ENCODE measurements at places on chromosomes 4 and X. TPM values are rescaled to one million over a fixed set of nuclear protein-coding genes. Genes with fewer than 3 reads are reported as not detected.

- no peak for DNase-seq
Measured at GRCh38 chr4:53494851-53495250, 96.4 kb downstream of the LNX1 start.

DNA sequence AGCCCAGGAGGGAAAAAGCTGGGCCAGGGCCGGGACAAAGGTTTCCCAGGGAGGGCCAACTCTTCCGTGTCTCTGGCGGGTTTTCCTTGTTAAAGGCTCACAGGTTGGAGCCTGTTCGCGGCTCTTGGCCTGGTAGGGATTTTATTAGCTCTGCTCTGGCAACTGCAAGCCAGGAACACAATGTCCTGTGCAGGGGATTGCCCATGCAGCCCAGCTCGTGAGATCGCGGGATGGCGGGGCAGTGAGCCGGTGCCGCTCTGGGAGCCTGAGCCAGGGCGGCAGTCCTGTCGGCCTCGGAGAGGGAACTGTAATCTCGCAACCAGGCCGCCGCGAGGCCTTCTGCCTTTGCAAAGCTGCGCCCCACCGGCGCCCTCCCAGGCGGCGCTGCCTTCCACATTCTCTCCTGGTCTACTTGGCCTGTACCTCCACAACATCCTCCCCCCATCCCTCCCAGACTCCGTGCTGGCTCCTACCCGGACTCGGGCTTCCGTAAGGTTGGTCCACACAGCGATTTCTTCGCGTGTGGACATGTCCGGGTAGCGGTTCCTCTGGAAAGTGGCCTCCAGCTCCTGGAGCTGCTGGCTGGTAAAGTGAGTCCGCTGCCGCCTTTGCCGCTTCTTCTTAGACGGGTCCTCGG lies 2.1 kb downstream of the PITX2 start:
- peak; percentile 67 for DNase-seq

DNA sequence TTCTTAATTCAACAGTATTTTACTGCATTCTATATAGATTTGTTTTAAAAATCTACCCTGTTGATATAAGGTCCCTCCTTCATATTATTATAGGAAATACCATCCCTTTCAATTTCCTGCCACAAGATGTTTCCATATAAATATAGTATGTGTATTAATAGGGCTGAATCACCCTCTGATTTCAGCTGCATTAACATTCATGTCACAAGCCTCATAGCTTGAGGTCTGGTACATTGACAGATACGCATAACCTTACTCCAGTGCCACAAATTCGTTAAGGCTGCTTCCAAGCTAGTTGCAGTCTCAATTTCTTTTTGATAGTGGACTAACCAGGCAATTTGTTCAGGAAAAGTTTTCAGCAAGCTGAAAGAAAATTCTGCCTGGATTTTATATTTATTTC lies 128.4 kb downstream of the KLHL34 start:
- DNase-seq: no peak

DNA sequence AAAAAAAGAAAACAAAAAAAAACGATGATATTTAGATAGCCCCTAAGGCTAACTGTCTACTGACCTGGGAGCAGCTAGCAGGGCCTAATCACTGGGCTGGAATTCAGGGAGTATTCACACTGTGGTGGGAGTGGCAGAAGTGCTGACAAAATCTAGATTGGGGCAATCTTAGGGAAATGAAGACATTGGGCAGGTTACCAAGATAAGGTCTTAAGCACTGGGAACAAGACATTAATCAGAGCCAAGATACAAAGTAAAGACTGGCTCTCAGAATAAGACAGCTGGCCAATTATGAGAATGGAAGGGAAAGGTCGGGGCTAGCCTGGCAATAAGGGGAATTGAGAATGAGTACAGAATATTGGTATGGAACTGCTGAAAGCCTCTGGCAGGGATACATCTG lies 100.2 kb upstream of the GRIA3 start:
- DNase-seq: no peak

DNA sequence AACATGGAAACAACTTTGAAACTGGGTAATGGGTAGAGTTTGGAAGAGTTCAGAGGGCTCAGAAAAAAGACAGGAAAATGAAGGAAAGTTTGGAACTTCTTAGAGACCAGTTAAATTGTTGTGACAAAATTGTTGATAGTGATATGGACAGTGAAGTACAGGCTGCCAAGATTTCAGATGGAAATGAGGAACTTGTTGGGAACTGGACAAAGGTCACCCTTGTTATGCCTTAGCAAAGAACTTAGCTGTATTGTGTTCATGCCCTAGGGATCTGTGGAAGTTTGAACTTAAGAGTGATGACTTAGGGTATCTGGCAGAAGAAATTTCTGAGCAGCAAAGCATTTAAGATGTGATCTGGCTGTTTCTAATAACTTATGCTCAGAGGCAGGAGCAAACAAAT lies 5.1 kb upstream of the ARL13A start:
- DNase-seq: no peak

The RNF175 gene
- polyA plus RNA-seq: 7.3 TPM

GRCh38 chr4:101205916-101206315 lies 141.4 kb downstream of the PPP3CA start:
- DNase-seq: no peak

DNA sequence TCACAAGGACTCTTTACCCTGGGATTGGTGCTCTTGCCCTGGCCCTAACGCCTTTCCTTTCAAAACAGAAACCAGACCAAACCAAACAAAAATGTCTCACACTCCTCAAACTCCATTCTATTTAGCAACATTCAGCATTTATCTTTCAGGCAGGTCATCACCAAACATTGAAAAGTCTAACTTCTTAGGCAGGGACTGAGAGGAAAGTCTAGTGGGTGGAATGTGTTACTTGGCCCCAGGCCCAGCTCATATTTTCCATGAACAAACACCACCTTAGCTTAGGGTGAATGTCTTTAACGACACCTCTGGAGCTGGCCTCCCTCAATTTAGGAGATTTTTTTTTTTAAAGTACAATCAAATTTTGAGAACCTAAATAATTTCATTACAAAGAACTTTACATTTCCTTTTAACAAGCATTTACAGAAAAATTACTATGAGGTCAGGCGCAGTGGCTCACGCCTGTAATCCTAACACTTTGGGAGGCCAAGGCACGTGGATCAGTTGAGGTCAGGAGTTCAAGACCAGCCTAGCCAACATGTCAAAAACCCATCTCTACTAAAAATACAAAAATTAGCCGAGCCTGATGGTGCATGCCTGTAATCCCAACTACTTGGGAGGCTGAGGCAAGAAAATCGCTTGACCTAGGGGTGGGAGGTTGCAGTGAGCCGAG lies 10.2 kb upstream of the N4BP2 start:
- DNase-seq: peak; percentile 14

The C4orf36 gene
- polyA plus RNA-seq: 1.4 TPM

DNA sequence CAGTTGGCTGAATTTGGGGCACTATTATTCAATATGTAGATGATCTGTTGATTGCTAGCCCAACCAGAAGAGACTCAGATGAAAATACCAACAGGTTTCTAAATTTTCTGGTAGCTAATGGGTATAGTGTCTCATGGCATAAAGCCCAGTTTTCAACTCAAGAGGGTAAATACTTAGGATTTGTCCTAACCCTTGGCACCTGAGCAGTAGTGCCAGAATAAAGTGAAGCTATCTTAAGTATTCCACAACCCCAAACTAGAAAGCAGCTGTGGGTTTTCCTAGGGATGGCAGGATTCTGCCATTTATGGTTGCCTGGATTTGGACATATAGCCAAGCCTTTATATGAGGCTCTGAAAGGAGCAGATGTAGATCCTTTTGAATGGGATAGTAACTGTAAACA lies 119.0 kb downstream of the AGTR2 start:
- no peak for DNase-seq

DNA sequence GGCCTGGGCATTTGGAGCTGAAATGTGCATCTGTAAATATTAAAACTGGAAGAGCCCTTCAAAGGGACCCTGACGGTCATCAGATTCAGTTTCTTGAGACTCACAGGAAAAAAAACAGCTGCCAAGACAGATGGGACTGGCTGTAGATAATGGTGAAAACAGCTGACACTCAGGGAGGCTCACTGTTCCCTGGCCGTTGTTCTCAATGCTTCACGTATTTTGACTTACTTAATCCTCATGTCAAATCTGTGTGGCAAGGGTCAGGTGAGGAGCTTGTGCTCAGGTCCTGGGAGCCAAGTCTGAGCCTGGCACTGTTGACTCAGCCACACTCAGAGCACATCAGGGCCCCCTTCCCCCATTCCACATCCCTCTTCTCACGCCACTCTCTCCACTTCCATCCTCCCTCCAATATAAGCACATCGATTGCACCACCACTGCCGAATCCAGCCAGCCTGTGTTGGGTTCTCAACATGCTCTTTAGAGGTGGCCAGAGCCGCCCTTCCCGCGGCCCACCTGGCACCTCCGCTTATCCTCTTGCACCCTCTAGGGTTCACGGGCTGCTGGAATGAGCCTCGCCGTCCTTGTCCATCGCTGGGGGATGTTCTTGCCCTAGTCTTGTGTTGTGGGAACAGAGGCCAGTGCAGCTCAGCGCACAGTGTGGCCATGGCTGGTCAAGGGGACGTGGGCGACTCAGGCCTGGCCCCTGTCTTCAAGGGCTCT lies 40.1 kb downstream of the EVC start:
- DNase-seq: no peak

GRCh38 chrX:20513185-20513584 lies 246.5 kb upstream of the RPS6KA3 start:
- no peak for DNase-seq

GRCh38 chr4:34258176-34258575 lies 1986.1 kb downstream of the ARAP2 start:
- DNase-seq: no peak

GRCh38 chr4:20418861-20419451 lies 167.3 kb downstream of the SLIT2 start:
- peak; percentile 35 for DNase-seq

DNA sequence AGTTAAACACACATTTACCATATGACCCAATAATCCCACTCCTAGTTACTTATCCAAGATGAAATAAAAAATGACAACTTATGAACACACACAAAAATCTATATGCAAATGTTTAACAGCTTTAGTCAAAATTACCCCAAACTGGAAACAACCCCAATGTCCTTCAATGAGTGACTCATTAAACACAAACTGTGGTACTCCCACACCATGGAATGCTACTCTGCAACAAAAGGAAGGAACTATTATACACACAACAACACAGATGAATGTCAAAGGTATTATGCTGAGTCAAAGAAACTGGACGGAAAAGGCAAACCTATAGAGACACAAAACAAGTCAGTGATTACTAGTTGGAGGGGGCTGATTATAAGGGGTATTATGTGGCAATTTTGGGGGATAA lies 40.5 kb downstream of the MED14 start:
- DNase-seq: no peak

The TRAM1L1 gene
- polyA plus RNA-seq: 17.5 TPM

The DCHS2 gene
- 8.4 TPM for polyA plus RNA-seq

DNA sequence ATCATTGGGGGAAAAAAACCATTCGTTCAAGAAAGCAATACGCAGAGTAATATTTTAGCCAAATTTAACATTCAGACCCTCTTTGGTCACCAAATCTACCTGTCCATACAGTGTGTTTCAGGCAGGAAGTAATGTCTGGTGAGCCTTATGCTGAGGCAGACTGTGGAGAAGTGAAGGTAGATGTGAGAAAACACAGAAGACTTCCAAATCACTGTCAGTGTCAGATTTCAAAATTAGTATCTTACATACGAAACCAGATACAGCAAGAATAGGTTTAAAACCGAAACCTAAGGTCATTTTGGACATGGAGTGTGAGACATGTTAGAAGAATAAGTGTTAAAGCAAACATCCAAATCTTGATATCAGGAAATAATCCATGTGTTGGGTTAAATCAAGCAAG lies 664.5 kb upstream of the HTR2C start:
- DNase-seq: no peak

- no peak for DNase-seq
Measured at GRCh38 chr4:73989031-73989430, 1.0 kb upstream of the PPBP start.

The AMTN gene
- polyA plus RNA-seq: not detected

- DNase-seq: no peak
Measured at GRCh38 chr4:138236037-138236436, 6.1 kb downstream of the SLC7A11 start.

Data from left kidney (tissue), 8 donors.